Skeletal muscle tissue (tissue), 5 donors: ENCODE measurements at places on chromosomes 2 and 18. TPM values are rescaled to one million over a fixed set of nuclear protein-coding genes. Genes with fewer than 3 reads are reported as not detected.

The CD8B gene
- total RNA-seq: 1.0 TPM

The PTGR3 gene
- 12.5 TPM for total RNA-seq

The TCF4 gene
- 205 TPM for total RNA-seq

The TGFA gene
- under 0.01 TPM for total RNA-seq

The GPR45 gene
- not detected for total RNA-seq

The UGT1A9 gene
- not detected for total RNA-seq

The ZNF396 gene
- total RNA-seq: 1.6 TPM

The ZFAND2B gene
- 11.5 TPM for total RNA-seq

The RNF152 gene
- 17.2 TPM for total RNA-seq

The ASB18 gene
- 3.1 TPM for total RNA-seq

The IL37 gene
- total RNA-seq: not detected

The TDRD15 gene
- total RNA-seq: not detected

The TUBA3E gene
- total RNA-seq: not detected

The PKDCC gene
- 89.2 TPM for total RNA-seq

The CCL20 gene
- not detected for total RNA-seq

The REG1A gene
- total RNA-seq: not detected

The CCDC74A gene
- 1.0 TPM for total RNA-seq

The RGPD3 gene
- 0.52 TPM for total RNA-seq

The MALL gene
- total RNA-seq: 8.9 TPM

The DAPL1 gene
- not detected for total RNA-seq

The ADCY3 gene
- 13.6 TPM for total RNA-seq

The LCLAT1 gene
- total RNA-seq: 18.8 TPM

The FSHR gene
- total RNA-seq: 0.52 TPM

The RESP18 gene
- total RNA-seq: not detected

The LDLRAD4 gene
- total RNA-seq: 18.3 TPM

The ALLC gene
- not detected for total RNA-seq

The RFX8 gene
- under 0.01 TPM for total RNA-seq

The NMUR1 gene
- 0.52 TPM for total RNA-seq

The MARCO gene
- 0.52 TPM for total RNA-seq

The MSTN gene
- total RNA-seq: 18.8 TPM

The CASP10 gene
- 16.2 TPM for total RNA-seq

The MFF gene
- total RNA-seq: 65.8 TPM

The B3GNT2 gene
- total RNA-seq: 11.0 TPM

The REG3A gene
- not detected for total RNA-seq

The GAREM2 gene
- total RNA-seq: 1.0 TPM

The DHX57 gene
- total RNA-seq: 21.9 TPM

The COL4A3 gene
- total RNA-seq: under 0.01 TPM

The MC5R gene
- 1.6 TPM for total RNA-seq

The SERPINB4 gene
- not detected for total RNA-seq

The CPS1 gene
- total RNA-seq: 3.7 TPM

The UPP2 gene
- total RNA-seq: not detected

The METAP1D gene
- total RNA-seq: 8.9 TPM

The KCNJ13 gene
- not detected for total RNA-seq

The VSNL1 gene
- 2.1 TPM for total RNA-seq

The CD302 gene
- 9.9 TPM for total RNA-seq

The POLR1B gene
- 20.9 TPM for total RNA-seq

The SERPINB7 gene
- not detected for total RNA-seq

The AGXT gene
- total RNA-seq: not detected
